H9 (cell line): ENCODE measurements at places on chromosomes 6 and 20. TPM values are rescaled to one million over a fixed set of nuclear protein-coding genes. Genes with fewer than 3 reads are reported as not detected.
A peak's percentile ranks its signal among the peaks of the same experiment; 100 is the strongest.

DNA sequence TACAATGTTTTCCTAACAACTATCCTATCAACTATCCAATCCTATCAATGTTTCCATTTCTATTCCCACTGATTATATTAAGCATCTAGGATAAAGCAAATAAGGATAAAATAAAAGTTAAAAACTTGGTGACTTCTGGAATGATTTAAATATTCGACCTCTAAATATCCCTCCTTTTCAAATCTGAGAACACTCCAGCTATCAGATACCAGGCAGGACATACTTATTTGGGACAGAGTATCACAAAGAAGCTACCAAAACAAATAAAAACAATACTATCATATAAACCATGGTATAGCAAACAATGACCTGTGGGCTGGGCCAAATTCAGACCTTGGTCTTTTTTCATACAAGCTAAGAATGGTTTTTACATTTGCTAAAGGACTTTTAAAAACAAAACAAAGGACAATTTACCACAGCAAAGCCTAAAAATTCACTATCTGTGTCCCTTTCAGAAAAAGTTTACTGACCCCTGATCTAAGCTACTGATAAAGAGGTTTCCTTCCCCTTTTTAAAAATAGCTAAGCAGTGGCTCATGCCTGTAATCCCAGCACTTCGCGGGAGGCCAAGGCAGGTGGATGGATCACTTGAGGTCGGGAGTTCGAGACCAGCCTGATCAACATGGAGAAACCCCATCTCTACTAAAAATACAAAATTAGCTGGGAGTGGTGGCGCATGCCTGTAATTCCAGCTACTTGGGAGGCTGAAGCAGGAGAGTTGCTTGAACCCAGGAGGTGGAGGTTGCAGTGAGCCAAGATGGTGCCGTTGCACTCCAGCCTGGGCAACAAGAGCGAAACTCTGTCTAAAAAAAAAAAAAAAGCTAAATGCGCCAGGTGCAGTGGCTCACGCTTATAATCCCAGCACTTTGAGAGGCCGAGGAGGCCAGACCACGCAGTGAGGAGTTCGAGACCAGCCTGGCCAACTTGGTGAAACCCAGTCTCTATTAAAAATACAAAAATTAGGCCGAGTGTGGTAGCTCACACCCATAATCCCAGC, 6.0 kb downstream of the NUP153 start:
- no peak for DNase-seq

DNA sequence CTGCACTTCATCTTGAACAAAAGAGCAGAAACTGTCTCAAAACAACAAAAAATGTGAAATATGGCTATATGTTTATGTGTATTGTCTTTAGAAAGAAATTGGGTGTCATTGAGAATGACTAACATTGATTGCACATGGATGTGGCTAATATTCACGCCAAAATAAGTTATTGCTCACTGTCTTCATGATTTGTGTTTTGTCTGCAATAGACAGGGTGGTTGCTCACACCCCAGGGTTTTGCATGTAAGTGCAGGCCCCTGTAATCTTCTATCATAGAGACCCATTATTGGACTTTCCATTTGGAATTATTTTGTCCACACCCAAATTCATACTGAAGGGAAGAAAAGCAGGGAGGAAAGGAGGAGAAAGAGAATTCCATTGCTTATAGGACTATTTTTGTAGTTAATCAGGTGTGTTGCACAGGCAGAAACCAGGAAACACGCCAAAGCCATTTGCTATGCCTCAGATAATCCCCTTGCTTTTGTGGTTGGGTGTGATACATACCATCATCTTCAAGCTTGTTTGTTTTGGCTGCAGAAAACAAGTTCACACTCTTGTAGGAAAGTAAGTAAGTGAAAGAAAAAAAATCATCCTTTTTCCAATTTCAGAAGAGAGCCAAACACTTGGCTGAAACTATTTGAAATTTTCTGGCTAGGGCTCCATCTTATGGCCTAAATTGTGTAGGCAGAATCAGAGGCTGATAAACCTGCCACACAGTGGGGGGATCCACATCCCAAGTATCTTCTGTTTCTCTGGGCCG, 214.1 kb downstream of the COL12A1 start:
- no peak for DNase-seq

GRCh38 chr20:57435498-57436222, 44.5 kb downstream of the RBM38 start:
- peak; percentile 62 for DNase-seq

GRCh38 chr20:19738951-19739350, 19.1 kb upstream of the RIN2 start:
- no peak for DNase-seq

DNA sequence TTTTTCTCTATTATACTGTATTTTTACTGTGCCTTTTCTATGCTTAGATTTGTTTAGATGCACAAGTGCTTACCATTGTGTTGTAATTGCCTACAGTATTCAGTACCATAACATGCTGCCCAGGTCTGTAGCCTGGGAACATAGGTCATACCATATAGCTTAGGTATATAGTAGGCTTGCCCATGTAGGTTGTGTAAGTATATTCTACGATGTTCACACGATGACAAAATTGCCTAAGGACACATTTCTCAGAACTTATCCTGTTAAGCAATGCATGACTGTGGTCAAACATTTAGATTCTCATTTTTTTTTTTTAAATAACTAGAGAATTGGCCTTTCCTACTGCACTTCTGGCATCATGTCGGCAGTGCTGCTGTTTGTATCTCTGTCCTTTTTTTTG, 253.7 kb upstream of the SUPT3H start:
- DNase-seq = no peak

- DNase-seq = no peak
Measured at GRCh38 chr6:14108571-14109410, 8.8 kb upstream of the CD83 start.

- no peak for DNase-seq
Measured at GRCh38 chr6:119197271-119197670, 118.8 kb upstream of the FAM184A start.

DNA sequence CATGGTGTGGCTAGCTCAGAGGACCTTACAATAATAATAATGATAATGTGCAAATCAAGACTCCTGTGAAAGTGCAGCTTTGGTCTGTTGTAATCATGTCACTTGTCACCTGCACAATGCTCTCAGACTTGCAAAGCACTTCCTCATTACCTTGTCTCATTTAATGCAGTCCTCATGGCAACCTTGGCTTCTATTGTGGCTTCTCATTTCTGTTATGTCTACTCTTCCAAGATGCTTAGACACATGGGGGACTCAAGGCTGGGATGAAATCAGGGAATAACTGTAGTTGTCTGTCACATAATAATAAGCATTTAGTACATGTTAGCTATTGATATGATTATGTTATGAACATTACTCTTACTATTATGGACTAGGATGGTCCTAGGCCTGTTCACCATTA, 484.2 kb downstream of the PTPRT start:
- DNase-seq = no peak

- no peak for DNase-seq
Measured at GRCh38 chr20:14189794-14190402, 147.5 kb downstream of the FLRT3 start.

DNA sequence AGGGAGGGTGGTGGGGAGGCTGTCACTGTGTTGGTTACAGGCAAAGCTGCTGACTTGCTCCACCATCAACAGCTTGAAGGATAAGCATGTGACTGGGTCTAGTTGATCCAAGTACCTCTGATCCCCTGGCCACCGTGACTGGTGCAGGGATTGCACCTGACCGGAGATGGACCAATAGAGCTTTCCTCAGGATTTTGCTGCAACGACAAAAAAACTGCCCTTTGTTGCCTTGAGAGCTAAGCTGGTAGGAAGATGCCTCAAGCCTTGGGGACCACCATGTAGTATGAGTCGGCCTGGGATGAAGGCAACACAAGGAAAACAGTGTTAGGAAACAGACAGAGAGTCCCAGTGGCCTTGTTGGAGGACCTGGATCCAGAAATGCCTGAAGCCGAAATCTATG, 1.8 kb downstream of the OCSTAMP start:
- DNase-seq = no peak

The PRDM13 gene
- 0.15 TPM in 1 of 2 replicates, not detected in the other for total RNA-seq

The SLA2 gene
- 0.13 and 0.20 TPM in 2 replicates for total RNA-seq
